Epithelial cell of esophagus (primary cell): ENCODE measurements at places on chromosomes 6 and 20.

DNA sequence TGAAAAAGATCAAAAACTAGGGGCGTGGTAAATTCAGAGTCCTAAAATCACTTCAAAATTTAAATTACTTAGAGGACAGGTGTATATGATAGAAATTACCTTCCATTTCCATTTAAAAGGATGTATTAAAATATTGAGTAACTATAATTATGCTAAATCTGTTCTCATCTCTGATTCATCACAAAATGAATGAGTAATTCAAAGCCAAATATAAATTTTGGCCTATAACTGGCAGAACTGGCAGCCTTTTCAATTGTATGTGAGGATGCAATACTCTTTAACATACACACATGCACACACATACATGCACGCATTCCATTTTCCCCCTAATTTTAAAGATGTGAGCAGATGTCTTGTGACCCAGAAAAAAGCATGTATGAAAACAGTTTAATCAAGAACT, 194.6 kb downstream of the EPM2A start:
- peak; percentile 41 for DNase-seq

- peak; percentile 48 for DNase-seq
These were observed 508.9 kb upstream of the JAG1 start for GRCh38 chr20:11182720-11183119.

- DNase-seq = no peak
These were observed 58.2 kb downstream of the ZNF831 start for GRCh38 chr20:59221707-59222252.

GRCh38 chr6:160891690-160892089, 99.9 kb upstream of the MAP3K4 start:
- no peak for DNase-seq

DNA sequence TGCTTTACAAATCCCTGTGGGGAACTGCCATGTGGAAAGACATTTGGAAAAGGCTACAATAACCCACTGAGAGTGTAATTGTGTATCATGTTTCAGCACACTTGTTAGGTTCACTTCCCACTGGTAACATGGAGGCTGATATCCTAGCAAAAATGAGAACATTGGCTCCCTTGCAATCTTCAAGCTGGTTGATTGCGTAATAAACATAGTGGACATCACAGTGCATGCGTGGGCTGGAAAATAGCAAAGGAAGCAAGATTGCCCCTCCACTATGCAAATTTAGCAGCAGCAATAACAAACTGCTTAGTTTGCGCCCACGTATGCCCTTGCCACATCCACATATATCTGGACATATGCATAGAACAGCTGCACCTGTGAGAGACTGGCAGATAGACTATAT, 410.2 kb downstream of the MEI4 start:
- DNase-seq = no peak

- no peak for DNase-seq
These were observed 50.8 kb downstream of the SMPDL3A start for GRCh38 chr6:122839906-122840305.
